Fibroblast of skin of left quadriceps (primary cell): ENCODE measurements at places on chromosomes 7 and 10.

- no peak for DNase-seq
Observed at GRCh38 chr10:86647773-86648703, 6.3 kb upstream of the OPN4 start.

DNA sequence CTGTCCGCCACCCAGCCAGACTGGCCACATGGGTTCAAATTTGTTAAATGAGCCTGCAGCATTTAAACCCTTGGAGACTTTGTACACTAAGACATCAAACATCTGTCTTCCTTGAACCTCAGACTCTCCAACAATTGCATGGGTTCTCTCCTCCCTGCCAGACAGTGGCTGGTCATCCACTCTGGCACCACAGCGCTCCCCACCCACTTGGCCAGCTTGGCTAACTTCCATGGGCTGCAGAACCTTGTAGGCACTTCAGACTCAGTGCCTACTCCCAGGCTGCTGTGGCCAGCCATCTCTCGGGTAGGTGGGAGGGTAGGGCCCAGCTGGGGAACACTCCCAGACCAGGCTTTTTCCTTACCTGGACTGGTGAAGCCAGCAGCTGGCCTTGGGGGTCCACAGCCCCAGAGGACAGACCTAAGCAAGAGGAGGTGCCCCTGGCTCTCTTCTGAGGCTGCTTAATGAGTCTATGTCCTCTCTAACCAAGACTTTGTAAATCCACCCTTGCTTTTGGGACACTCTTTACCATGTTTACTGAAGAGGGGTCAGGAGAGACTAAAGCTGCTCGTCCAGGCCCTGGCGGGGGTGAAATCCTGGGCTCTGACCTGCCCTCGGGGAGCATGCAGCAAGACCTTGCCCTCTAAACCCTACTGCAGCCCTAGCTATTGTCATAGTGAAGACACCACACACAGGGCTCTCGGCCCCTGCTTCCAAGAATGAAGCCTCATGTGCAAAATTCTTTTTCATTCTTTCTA lies 82.7 kb downstream of the ARHGAP22 start:
- no peak for DNase-seq

DNA sequence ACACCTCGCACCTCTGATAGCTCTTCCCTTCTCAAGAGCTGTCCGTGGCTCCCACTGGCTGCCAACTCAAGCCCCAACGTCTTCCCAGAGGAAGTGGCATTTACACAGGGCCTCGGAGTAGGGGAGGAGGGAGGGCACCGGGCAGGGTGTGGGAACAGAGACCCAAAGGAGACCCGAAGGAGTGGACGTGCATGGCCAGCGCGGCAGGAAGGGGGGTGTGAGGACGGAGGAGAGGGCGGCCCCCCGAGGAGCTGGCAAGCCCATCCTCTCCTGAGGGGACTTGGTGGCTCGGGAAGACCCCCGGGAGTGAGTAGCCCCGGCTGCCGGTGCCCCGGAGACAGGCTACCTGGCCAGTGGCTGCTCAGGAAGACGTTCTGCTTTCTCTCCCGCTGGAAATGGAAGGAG lies 85.9 kb downstream of the FOXL3 start:
- no peak for DNase-seq

GRCh38 chr10:93784059-93784458 lies 26.3 kb downstream of the LGI1 start:
- no peak for DNase-seq

DNA sequence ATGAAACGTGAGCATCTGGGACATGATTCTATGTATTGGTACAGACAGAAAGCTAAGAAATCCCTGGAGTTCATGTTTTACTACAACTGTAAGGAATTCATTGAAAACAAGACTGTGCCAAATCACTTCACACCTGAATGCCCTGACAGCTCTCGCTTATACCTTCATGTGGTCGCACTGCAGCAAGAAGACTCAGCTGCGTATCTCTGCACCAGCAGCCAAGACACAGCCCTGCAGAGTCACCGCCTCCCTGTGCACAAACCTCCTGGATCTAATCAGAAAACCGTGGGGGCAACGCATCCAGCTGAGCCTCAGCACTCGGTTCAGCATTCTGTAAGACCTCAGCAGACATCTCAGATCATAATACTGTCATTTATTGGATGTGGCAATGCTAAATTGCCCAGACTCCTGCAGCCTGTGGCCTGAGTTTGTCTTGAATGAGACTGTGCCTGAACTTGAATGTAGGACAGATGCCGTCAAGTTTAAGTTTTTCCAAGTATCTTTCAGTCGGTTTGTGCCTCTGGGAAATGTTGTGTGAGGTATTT lies 41.5 kb upstream of the PRSS58 start:
- no peak for DNase-seq

DNA sequence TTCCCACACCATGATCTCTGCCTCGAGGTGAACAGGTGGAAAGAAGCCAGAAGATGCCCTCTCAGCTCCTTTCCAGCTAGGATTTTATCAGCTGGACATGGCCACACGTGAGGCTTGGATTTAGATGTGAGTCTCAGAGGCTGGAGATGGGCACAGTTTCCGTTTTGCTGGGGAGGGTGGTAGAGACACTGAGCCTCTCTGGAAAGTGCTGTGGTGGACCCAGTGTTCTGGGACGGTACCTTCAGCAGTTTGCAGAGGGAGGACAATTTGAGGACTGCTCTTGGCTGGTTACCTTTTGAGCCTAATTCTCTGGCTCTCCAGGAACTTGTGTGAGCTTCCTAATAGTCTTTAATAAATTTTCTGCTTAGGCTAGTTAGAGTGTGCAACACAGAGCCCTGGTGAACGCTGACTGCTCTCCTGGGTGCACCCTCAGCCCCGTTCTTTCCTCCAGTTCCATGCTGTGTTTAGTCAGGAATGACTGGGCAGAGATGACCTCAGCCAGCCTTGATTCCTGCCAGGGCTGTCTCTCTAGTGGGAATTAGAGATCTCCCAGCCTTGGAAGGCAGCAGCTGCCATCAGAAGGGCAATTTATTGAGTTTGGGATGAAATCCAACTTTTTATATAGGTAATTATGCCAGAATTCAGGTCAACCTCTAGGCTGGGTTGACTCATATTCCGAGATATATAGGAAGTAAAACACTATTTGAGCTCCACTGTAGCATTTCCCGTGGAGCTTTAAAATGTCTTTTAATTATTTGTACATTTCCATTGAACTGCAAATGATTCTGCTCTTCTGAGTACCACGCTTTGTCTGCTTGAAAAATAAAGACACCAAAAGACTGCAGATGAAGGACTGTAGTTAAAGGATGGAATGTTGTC lies 103.9 kb downstream of the GATA3 start:
- DNase-seq: no peak

DNA sequence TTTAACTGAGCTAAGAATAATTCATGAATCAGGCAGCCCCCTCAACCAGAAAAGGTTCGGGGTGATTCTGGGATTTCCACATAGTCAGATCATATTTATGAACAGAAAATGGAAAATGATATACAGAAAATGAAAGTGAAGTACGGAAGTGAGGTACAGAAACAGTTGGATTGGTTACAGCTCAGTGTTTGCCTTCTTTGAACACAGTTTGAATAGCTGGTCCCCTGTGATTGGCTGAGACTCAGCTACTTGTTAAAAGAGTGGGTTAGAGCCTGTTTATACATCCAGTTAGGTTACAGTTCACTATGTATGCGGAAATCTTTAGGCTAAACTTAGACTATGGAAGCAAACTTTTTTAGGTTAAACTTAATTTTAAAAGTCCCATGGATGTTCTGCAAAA lies 511.7 kb downstream of the PLXDC2 start:
- no peak for DNase-seq

GRCh38 chr10:43204042-43204942 lies 62.6 kb downstream of the RASGEF1A start:
- no peak for DNase-seq

GRCh38 chr10:100288196-100288595 lies 1.7 kb upstream of the BLOC1S2 start:
- no peak for DNase-seq

DNA sequence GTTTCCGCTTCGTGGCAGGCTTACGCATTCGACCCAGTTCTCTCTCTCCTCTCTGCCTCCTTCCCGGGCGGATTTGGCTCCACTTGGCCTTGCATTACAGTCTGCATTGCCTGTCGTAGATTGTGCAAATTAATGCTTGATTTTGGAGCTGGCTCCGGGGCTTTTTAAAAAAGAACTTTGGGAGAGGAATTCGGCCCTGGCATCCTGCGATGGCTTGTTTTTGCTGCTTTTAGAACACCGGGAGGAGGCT lies 767 bp downstream of the EIF4EBP2 start:
- DNase-seq: no peak

GRCh38 chr10:128633864-128634540 lies 507.8 kb upstream of the MKI67 start:
- DNase-seq: no peak

DNA sequence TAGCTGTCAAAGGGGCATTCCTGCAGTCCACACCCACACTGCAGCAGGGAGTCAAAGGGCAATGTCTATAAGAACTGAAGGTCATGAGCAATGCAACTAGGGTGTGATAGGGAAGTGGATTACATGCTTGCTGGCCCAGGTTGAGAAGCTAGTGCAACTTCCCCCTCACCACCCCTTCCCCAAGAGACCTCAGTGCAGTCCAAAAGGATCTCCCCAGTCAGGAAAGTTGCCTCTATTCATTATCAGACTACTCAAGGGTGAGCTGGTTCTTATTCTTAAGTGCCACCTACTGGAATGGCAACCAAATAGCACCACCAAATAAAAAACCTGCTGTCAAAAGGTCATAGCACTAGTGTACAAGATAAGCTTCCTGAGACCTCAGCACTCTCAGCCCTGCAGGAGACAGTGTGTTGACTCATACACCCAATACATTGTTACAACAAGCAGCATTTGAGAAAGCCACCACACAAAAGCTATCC lies 28.2 kb downstream of the MTERF1 start:
- no peak for DNase-seq

DNA sequence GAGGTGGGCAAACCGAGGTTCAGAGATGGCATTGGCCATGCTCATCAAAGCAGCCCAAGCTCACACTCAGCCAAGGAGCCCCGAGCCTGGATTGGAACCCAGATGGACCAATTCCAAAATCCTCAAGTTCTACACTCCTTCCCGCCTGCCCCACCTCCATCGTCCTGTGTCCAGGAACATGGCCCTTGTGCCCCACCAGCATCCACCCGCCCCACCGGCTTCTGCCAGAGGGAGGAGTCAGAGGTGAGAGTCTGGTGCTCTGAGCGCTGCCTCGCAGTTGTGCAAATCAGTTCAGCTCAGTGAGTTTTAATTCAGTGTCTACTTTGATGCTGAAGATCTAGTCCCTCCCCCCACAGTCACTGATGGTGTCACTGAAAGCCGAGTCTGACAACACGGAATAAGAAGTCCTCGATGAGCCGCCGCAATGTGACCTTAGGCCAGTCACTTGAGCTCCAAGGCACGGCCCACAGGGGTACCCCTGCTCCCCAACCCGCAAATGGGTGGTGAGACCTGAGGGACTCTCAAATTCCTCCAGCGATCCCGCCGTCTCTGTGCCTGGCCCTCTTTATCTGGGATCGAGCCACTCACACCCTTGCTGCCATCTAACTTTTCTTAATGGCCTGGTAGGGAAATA lies 26.3 kb downstream of the PRKAG2 start:
- no peak for DNase-seq

GRCh38 chr7:112891698-112892097 lies 101.5 kb upstream of the TMEM168 start:
- DNase-seq: no peak

DNA sequence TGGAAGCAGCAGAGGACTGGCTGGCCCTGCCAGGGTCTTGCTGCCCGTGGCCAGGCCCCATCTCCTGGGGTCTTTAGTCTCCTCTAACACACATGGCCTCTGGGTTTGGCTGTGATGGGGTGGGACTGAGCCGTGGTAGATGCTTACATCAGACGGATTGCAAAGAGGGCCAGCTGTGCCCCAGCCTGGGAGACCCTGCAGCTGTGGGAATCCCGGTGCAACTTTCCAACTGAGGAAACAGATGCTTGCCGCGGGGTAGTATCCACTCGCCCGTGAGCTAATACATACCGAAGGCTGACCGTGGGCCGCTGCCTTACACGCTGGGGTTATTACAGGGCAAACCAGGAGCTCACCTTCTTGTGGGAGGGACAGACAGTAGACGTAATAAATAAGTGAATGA lies 24.1 kb upstream of the SH2B2 start:
- DNase-seq: no peak

- no peak for DNase-seq
Observed at GRCh38 chr7:138889582-138890498, 91.3 kb downstream of the KIAA1549 start.

GRCh38 chr7:126659124-126659523 lies 593.6 kb downstream of the GRM8 start:
- DNase-seq: no peak

DNA sequence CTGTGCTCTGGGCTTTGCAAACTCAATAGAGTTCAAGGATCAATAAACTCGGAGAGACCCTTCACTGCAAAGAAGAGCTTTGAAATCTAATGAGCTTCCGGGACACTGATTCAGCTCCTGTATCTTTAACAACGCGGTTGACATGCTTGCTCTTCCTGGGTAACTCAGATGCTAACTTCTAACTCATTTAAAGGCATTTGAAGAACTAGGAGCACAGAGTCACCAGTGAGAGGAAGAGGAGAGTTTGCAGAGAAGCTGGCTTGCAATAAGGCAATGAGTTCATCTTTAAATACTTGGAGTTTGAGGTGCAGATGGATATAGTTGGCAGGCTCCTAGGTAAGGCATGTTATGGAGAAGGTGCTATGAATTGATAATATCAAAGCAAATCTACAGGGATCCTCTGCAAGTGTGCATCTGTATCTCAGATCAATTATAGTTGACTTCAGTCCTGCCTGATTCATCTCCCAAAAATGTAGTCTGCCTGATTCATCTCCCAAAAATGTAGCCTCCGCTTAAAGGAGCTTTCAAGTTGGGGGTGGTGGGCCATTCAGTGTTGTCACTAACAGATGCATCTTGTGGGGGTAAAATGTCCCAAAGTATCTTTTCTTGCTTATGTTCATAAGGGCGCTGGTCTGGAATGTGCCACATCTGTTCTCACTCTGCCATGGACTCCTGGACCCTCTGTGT lies 182.5 kb upstream of the PRSS58 start:
- peak; percentile 79 for DNase-seq

DNA sequence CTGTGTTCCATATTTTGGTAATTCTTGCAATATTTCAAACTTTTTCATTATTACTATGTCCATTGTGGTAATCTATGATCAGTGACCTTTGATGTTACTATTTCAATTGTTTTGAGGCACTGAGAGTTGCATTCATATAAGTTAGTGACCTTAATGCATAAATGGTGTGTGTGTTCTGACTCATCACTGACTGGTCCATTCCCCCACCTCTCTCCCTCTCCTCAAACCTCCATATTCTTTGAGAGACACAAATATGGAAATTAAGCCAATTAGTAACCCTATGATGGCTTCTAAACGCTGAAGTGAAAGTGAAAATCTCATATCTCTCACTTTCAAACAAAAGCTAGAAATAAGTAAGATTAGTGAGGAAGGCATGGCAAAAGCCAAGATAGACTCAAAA lies 739.6 kb downstream of the CCSER2 start:
- DNase-seq: no peak

DNA sequence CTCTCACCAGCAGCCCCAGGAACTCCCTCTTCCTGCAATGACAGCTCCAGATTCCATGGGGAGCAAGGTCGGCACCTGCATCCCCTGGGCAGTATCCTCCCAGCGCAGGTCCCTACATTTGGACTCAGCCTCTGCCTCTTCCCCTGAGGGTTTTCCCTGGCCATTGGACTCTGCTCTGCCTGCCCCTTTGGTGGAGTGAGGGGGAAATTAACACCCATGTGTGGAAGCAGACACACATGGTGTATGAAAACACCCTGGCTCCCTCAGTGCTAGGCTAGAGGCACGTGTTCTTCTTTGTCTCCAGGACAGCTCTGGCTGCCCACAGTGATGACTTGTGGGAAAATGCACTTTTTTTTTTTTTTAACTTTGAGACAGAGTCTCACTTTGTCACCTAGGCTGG lies 8.4 kb downstream of the PRF1 start:
- no peak for DNase-seq
